Cortex of kidney (tissue), 1 donor: ENCODE measurements at places on chromosomes 1 and 21.

GRCh38 chr1:41343790-41344699 is 17.2 kb upstream of the FOXO6 start:
- DNase-seq = no peak

DNA sequence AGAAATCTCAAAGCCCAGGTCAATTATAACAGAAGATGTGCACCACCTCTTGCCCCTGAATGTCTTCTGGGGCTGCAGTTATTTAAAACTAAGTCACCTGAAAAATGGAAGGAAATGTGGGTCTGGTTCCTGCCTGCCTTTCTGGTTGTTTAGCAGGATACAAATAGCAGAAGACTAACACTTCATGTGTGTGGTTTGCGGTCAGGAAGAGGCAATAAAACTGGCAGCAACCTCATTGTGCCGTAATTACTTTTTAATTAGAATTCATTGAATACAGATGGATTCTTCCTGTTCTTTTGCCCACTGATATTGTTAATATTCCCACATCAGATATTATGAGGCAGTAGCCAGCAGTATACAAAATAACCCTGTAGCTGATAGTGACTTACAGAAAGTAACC is 345.7 kb downstream of the ZNF326 start:
- no peak for DNase-seq

- DNase-seq = no peak
Measured at GRCh38 chr1:167532964-167533824, 14.9 kb upstream of the CD247 start.

DNA sequence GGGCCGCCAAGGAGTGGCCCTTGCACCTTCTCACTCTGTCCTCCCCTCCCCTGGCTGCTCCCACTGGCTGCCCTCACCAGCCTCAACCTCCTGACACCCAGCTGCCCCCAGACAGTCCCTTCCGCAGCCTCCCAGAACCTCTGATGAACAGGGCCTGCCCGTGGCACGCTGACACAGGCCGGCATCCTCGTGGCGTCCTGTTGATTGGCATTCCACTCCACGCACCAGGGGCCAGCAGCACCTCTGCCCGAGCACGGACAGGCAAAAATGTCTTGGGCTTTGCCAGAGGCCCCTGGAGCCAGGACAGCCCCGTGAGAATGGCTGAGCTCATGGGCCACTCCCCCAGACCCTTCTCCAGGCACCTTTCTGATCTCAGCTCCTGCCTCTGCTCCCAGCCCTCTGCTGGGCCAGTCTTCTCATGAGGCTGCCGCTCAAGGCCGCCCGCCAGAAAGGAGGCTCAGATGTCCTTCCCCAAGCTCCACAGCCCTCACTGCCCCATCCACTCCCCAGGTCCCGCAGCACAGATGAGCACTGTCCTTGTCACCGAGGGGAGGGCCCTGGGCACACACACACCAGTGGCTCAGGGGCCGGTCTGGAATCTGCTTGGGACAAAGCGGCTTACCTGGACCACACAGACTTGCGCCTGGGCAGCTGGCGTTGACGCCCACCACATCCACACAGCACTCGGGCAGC is 15.8 kb upstream of the RNF223 start:
- no peak for DNase-seq

- DNase-seq = no peak
Measured at GRCh38 chr1:208928349-208929010, 655.0 kb upstream of the CAMK1G start.

DNA sequence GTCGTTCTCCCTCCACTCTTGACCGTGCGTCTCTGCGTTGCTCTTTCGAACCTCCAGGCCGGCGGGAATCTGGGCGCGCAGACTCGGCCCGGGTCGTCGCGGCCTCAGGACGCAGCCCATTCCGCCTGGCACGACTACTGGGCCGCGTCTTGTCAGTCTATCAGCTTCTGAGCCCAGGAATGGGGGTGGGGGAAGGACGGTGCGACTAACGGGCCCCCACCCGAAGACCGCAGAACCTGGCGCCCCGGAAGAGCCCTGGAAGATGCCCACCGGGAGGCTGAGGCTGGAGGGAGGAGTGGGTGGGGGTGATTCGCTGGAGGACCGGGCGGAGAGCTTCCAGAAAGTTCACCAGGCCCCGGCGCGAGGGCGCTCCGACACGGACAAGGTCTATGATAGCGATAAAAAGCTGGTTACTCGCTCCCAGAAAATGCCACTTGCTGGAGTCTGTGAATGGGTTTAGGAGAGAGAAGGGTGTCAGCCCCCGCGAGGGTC is 1.7 kb upstream of the DMRTA2 start:
- DNase-seq = no peak

- DNase-seq = no peak
Measured at GRCh38 chr1:200938955-200939354, 44.3 kb downstream of the INAVA start.
